NCI-H1105 (cell line): ENCODE measurements at places on chromosomes 12 and 14.

- no peak for DNase-seq
Measured at GRCh38 chr14:65849558-65849957, 437.0 kb downstream of the FUT8 start.

GRCh38 chr14:76651410-76652055 lies 109.7 kb upstream of the VASH1 start:
- no peak for DNase-seq

- no peak for DNase-seq
Measured at GRCh38 chr14:36455241-36455627, 64.8 kb downstream of the NKX2-1 start.

DNA sequence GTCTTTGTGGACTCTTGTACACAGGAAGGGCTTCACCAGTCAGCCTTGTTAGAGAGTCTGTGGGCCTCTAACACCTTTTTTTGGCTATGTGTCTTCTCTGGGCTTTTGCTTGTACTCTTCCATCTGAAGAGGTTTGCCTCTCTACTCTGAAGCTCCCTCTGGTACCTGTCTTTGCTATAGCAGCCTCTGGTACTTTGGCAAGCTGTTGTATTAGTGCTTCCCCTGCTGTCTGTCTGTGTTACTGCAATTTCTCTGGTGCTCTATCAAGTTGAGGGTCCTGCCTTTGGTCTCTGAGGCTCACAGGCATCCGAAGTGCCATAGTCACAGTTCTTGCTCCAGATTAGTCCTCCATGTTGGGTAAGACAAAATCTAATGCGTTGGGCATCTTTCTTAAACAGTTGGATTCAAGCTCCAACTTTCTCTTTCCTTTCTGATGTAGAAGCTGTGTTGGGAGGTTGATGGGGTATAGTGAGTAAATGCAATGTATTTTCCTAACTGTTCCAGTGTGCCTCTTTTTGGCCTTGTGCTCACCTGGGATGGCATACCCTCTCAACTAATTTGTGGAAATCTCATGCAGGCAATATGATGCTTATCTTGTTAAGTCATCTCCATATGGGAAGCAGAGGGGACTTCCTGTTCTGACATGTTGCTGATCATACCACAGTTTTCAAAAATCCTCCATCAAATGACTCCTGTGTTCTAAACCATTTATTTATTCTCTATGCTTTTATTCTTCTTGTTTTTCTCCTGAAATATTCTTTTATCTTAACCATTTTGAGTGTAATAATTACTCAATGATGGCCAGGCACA lies 88.8 kb downstream of the ATF7IP start:
- no peak for DNase-seq

DNA sequence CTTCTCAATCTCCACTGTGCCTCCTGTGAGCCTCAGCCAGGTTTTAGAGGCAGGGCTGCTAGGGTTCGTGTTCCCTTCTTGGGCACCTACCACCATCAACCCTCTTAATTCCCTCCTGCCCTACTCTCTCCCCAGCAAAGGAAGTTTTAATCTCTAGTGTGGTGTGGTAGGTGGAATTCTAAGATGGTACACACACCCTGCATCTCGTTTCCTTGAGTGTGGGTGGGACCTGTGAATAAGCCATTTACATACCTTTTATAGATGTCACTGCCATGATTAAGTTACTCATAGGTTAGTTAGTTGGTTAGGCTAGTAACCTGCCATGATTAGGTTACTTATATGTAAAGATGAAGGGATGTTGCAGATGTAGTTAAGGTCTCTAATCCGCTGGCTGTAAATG lies 114.8 kb upstream of the VRK1 start:
- no peak for DNase-seq

GRCh38 chr14:91396959-91397815 lies 20.4 kb downstream of the CCDC88C start:
- peak; percentile 90 for DNase-seq

DNA sequence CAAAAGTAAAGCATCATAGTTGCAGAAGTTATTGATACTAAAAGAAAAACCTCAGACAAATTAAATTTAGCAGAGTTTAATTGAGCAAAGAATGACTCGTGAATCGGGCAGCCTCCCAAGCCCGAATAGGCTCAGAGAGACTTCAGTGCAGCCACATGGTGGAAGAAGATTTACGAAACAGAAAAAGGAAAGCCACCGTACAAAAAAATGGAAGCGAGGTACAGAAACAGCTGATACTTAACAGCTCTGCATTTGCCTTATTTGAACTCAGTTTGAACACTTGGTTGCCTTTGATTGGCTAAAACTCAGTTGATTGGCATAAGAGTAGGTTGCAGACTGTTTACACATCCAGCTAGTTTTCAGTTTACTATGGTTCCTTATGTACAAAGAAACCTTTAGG lies 12.9 kb downstream of the TTC9 start:
- DNase-seq: no peak
